Activated CD4-positive, alpha-beta T cell treated with anti-CD3 and anti-CD28 coated beads, Interleukin-2, amount 50 U/mL, for 24 hours (primary cell): ENCODE measurements at places on chromosomes 3 and 15.

DNA sequence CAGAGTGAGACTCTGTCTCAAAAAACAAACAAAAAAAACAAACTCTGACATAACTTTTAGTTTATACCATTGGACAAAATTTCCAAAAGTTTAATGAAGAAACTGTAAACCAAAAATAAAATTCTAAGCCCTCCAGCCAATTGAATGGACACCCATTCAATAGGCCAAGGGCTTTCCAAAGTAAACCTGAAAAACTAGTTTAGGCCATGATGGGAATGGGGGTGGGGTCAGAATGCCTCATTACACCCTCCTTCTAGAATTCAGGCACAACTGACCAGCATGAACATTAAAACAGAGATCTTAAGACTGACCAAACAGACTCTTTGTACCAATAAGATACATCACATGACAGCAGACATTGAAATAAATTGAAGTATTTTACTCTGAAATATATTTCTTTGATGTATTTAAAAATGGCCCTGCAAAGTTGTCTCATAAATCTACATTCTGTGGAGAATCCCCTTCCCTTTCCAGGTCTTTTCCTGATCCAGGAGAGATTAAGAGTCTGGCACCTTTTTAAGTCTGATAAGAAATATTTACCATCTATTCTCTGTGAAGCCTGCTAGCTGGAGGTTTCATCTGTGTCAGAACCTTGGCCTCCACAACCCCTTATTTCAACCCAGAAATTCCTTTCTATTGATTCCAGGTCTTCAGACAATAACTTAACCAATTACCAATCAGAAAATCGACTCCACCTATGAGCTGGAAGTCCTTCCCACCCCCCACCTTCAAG is 15.7 kb downstream of the THOC7 start:
- no peak for DNase-seq

GRCh38 chr3:155425396-155425795 is 131.9 kb upstream of the STRIT1 start:
- no peak for DNase-seq

DNA sequence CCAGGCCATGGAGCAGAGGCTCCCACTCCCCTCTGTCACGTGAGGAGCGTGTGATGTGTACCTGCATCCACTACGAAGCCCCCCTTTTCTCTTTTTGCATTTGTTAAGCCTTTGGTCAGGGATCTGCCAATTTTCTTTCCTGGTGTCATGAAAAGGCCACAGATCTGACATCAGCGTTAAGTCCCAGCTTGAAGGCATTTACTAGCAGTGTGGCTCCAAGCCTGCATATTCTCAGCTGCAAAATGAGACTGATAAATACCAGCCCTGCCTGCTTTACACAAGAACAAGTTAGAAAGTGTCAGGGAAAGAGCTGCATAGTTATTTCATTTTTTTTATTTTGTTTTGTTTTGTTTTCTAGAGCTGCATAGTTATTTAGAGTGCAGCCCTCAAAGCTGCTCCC is 2.3 kb upstream of the ANKRD63 start:
- DNase-seq = no peak

DNA sequence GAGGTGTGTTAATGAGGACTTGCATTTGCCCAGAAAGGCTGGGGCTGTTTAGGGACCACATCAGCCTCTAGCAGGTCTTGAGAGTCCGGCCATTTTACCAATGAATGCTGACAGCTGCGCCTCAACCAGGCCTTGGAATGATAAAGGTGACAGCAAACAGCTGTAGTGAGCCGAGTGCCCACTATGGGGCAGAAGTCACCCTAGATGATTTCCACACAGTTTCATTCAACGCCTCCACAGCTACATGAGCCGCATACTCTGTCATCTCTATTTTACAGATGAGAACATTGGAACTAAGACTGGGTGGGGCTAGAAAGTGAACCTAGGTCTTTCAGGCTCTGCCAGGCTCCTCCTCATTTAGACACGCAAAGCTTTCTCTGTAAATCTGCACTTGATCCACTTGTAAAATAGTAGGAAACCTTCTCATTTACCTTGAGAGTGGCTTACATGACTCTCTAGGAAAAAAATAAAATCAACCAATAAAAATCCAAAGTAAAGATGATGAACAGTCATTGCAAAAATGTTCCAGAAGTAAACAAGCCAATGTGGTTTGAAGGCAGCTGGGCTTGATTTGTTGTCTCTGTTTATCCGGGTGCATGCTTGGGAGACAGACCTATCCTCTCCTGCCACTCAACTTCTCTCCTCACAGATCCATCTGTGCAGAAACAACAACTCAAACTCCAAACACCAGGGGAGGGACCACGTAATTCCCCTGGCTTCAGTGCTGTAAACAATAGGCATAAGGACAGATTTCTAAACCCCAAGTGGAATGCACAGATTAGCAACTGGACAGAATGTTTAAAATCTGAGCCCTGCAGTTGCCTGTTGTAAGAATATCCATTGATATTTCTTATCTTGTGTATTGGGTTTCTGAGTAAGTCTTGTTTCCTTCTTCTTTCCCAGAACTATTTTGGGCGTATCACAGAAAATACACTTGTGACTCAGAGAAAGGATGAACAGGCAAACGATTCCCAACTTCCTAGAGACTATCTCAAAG is 31.5 kb upstream of the LDHAL6B start:
- no peak for DNase-seq

- no peak for DNase-seq
Measured at GRCh38 chr3:184591789-184592188, 30.2 kb downstream of the EPHB3 start.

DNA sequence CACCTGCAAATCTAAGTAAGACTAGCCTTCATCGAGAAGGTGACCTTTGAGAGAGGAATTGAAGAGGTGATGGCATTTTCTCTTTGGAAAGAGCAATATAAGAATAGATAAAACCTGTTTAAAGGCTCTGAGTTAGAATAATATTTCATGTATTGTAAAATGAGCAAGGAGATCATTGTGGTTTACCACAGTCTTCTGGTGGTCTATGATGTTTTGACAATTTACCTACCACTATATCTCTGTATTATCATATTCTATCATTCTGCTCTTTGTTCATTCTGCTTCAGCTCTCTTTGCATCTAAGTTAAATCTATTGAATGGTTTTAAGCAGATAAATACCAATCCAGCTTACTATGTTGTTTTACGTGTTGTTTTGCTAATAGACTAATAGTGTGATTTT is 982.3 kb downstream of the SI start:
- no peak for DNase-seq

DNA sequence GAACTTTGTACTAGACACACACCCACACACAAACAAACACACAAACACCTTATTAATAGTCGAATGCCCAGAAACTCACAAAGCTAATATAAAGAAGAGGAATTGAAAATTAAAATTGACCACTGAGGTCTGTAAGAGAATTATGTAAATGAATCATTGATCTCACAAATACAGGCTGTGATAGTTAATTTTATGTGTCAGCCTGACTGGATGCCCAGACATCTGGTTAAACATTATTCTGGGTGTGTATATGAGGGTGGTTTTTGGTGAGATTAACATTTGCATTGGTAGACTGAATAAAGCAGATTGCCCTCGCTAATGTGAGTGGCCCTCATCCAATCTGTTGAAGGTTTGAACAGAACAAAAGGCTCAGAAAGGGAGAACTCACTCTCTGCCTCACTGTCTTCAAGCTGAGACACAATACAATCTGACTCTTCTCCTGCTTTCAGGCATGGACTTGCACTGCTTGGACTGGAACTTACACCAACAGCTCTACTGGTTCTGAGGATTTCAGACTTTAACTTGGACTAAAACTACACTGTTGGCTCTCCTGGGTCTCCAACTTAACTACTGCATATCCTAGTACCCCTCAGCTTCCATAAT is 199.4 kb upstream of the TTC14 start:
- DNase-seq = no peak

DNA sequence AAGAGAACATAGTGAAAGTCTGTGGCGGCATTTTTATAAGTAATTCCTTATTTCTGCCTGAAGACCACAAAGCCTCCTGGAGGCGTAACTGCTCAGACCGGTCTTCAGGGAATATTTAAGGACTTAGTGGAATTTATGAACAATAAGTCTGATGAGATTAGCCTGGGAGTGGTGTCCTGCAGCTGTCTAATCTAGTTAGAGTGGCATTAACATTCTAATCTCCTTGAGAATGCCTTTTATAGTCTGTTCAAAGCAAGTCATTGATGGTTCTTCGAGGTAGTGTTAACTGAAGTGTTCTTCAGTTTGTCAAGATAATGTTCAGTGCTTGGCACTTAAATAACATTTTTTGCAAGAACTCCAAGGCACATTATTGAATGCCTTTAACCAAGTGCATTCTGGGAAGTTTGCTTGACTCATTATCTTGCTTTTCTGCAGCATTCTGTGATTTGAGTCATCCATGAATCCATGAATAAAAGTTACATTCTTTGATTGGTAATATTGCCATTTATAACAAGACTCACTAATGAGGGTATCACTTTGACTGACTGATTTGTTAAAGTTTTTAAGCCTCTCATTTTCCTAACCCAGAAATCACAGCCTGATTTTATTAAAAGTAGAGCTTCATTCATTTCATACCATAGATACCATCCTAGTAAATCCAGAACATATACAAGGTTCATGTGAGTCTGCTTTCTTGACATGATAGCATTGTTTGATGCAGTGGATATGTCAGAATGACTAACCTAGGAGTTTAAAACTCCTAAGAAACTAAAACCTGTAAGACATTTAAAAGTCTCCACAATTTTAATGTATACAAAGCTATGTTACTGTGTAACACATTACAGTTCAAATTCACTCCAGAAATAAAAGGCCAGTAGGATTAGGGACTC is 12.5 kb downstream of the RBM5 start:
- DNase-seq = no peak

DNA sequence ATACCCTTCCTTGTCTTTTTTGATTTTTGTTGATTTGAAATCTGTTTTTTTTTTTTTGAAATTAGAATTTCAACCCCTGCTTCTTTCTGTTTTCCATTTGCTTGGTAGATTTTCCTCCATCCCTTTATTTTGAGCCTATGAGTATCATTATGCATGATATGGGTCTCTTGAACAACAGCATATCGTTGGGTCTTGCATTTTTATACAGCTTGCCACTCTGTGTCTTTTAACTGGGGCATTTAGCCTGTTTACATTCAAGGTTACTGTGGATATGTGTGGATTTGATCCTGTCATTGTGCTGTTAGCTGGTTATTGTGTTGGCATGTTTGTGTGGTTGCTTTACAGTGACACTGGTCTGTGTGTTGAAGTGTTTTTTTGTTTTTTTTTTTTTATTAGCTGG is 99.7 kb upstream of the P3H2 start:
- DNase-seq = no peak

DNA sequence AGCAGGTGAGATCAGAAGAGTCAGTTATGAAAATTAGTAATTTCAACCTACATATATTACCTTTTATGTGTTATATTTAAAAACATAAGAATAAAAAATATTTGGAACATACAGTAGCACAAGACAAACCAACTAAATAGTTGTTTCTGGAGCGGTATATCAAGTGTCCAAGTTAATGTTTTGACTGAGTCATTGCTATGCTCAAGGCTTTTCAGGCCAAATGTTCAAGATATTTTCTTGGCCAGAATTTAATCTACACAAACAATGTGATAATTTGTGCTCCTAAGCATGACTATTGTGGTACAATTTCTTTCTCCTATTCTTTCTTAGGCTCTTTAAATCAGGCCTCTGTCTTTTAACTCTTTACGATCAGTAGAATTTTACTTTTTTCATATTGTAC is 412.4 kb downstream of the RAP2B start:
- DNase-seq = no peak

GRCh38 chr3:98731720-98732285 is 31.3 kb upstream of the ST3GAL6 start:
- no peak for DNase-seq

DNA sequence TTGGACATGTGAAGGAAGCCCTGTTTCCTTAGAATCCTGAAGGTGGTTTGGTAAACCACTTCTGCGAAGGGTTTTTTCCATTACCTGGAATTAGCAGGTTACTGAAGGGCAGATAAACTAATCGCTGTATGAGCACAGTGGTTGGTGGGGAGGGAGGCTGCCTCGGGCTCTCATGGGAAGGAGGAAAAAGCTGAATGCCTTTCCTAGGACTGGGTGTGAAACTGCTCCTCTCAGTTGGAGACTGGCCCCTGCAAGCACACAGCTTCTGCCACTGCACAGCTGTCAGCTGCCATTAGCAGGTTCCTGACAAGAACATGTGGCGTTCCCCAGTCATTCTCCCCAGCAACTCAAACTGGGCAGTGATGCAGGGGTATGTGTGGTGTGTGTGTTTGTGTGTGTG is 376.3 kb downstream of the GAP43 start:
- DNase-seq = no peak

GRCh38 chr15:79629687-79630086 is 197.6 kb downstream of the MINAR1 start:
- DNase-seq = no peak

DNA sequence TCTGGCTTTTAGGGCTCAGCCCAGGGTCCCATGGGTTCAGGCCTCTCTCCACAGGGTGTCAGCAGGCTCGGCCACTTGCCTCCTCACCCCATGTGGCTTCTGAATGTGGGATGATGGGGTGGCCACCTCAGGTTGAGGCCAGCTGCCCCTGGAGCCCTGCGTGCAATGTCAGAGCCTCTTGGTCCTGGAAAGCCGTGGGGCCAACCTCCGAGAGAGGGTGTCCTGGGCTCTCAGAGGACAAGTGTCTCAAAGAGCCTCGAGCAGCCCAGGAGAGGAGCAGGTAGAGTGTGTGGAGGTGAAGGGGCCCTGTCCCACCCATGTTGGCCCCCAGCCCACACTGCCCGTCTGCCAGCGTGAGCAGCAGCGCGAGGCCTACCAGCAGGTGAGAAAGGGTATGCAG is 86.0 kb downstream of the PLXNA1 start:
- no peak for DNase-seq

DNA sequence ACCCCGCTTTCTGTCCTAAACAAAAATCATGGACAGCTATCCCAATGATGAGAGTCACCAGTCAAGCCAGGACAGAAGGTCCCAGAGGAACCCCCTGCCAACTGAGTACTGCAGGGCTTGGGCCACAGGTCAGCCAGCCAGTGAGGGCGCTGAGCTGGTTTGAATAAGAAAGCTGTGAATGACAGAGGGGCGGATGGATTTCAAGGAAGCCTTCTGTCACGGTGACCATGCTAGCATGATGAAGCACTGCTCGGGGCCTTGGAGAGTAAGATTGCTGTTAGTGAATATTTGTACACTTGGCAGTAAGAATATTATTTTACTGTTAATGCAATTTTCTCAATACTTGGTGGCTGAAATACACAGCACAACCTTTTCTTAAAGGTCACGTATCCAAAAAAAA is 734.0 kb upstream of the NR2F2 start:
- DNase-seq = no peak

DNA sequence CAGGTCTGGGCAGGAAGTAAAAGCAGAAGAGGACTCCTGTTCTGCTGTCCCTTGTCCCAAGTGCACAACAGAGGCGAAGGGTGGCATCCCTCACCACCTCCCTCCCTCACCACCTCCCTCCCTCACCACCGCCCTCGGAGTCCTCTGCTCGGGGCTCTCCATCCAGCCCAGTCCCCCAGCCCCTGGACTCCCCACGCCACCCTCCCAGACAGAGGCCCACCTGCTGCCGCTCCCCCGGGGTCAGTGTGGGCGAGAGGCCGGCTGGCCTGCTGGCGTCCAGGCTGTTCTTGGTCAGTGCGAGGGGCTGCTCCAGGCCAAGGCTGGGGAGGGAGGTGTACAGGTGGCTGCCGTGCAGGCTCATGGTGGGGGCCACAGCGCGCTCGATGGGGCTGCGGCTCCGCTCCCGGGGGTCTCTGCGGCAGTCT is 79.1 kb downstream of the VGLL4 start:
- DNase-seq = no peak

- DNase-seq = no peak
Measured at GRCh38 chr3:30004481-30004880, 601.9 kb upstream of the TGFBR2 start.
